ENCODE measurements at places on chromosomes 5 and 9.

DNA sequence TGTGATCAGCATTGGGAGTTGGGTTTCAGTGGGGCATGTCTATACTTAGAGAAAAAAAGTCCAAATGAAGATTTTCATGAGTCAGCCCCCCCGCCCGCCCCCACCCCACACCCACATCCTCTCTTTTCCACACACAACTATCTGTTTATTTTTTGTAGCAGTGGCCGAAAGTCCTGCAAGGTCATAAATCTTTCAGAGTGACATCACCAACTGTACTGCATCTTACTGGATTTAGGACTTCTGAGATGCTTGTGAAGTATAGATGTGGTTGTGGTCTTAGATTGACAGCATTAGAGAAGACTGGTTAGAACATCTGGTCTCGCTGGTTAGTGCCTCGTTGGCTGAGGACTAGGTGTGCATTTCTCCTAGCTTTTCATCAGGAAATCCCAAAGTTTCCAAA lies 7.3 kb upstream of the ROPN1L start:
- no peak for DNase-seq

GRCh38 chr9:128979111-128979510 lies 31.6 kb downstream of the NUP188 start:
- no peak for DNase-seq

DNA sequence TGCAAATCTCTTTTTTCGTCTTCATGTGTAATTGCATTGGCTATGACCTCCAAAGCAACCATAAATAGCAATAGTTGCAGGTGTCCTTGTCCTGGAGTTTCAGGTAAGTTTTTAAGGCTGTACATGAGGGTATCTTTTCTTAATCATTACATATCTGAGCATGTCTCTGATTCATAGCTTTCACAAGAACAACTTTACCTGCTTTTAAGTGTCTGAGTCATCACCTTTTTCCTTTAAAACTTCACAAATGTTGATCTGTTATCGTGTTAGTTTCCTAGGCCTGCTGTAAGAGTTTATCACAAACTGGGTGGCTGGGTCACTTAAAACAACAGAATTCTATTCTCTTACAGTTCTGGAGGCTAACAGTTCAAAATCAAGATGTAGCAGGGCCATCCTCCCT lies 13.8 kb downstream of the GARNL3 start:
- DNase-seq: no peak

DNA sequence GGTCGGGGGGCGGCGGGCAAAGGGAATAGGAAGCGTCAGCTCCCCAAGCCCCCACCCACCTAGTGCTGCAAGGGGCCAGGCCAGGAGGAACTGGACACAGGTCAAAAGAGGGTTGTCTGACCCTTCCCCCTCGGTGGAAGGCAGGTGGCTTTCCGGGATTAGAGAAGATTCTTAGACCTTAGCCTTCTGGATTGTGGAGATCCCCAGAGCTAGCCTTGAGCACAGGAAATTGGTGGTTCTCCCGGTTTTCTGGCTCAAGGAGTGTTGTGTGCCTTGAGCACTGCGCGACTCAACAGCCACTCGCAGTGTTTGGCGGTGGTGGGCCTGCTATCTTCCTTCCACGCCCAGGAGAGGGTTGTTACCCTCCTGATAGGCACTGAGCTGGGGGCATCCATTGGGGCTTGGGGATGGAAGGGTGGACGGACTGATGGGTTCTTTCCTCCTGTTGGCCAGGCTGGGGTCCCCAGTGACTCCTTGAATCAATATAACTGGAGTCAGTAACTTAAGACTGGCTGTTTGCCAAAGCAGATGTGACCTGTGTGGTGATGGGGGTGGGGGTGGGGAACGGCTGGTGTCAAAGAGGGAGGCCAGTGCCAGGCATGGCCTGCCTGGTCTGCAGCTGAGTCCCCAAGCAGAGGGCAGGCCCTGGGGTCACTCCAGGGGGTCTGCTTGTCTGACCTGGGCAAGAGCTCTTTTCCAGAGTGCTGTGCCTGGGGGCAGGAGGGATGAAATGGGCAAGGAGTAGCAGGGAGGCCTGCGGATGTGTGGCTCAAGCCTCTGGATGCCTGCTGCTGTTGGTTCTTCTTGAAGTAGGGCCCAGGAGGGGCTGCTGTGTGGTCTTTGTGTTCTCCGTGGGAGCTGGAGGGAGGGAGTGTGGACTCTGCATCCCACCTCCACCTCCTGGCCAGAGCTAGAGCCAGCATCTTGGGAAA lies 2.1 kb downstream of the FGF18 start:
- no peak for DNase-seq

DNA sequence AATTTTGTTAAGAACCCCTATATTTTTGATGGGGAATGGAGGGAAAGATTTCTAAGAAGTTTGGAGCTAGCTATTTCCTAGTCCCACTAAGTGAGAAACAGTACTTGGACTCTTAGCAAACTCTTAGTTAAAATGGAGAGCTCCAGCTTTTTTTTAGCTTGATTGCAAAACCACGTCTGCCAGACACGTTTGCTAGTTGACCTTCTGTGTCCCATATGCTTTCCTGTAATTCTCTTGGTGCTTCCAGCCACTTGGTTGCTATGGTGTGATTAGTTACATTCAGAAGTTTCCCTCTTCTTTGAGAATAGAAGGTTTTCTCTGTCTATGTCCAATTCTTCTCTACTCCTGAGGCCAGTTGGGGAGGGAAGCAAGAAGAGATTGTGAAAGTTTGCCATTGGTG lies 417.0 kb upstream of the TLE4 start:
- DNase-seq: no peak

GRCh38 chr9:113858282-113858681 lies 17.8 kb upstream of the ZNF618 start:
- no peak for DNase-seq

DNA sequence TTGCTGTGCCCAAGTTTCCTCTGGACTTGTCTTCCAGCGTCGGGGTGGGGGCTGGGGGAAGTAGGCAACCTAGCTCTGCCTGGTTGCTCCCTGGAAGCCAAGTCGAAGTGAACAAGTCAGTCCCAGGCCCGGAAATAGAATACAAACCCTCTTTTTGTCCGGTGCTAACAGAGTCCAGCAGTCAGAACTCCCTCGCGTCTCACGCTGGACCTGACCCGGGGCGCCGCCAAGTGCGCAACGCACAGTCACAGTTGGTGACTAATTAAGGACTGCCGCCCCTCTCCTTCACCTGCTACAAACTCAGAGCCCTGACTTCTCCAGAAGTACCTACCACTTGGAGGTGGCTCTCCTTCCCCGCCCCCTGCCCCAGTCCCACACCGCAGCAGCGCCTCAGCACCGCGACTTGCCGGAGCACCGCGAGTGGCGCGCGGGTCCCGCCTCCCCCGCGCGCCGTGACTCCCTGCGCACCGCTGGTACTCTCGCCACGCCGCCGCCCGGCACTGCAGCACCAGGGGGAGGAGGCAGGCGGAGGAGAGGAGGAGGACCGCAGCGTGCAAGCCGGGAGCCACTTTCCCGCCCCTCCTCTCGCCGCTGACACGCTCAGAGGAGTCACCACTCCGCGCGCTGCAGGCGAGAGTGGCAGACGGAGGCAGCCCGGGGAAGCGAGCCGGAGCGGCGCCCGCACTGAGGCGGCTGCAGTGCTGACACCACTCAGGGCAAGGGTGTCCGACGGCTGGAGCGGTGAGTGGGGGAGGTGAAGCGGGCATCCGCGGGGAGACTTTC lies at the start of gene SV2C:
Gene SV2C, plus strand, starts transcription at position 612 of the 783 bp plus-strand sequence. CDS start 48,368 bp downstream, outside the sequence.
- DNase-seq: no peak

GRCh38 chr5:65722575-65723403 lies 784 bp downstream of the NLN start:
- DNase-seq: peak; percentile 8

GRCh38 chr9:88583901-88584596 lies 49.1 kb downstream of the NXNL2 start:
- no peak for DNase-seq

DNA sequence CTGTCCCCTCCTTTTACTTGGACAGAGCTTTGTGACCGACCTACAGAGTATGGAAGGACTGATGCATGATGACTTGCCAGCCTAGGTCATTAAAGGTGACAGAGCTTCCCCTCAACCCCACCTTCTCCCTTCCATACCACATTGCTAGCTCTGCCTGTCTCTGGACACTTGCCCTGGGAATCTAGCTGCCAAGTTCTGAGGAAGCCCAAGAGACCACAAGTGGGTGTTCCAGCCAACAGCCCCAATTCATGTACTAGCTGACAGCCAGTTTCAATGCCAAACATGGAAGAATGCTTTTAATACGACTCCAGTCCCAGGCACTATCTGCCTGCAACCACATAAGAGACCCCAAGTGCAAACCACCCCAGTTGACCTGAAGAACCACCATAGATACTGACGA lies 477.1 kb downstream of the SPOCK1 start:
- no peak for DNase-seq

- no peak for DNase-seq
Observed at GRCh38 chr5:68456756-68457217, 241.2 kb downstream of the PIK3R1 start.

- DNase-seq: no peak
Observed at GRCh38 chr5:97070234-97070633, 72.2 kb downstream of the LIX1 start.

- no peak for DNase-seq
Observed at GRCh38 chr5:104977529-104977928, 1414.9 kb upstream of the NUDT12 start.

DNA sequence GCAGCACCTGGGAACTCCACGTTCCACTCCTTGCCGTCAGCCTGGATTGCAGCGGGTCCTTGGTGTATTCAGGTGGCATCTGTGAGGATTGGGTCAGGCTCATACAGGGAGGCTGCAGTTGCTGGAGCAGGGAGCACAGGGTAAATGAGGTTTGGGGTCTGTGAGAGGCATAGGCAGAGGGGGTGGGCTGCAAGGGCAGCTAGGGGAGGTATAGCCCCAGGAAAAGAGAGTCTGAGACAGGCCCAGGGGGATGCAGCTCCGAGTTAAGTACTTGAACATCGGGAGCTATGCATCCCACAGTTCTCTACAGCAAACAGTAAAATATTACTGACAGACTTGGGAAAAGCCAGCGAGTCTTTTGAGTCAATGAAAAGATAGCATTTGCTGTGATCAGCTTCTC lies 101.6 kb downstream of the TRIO start:
- no peak for DNase-seq

DNA sequence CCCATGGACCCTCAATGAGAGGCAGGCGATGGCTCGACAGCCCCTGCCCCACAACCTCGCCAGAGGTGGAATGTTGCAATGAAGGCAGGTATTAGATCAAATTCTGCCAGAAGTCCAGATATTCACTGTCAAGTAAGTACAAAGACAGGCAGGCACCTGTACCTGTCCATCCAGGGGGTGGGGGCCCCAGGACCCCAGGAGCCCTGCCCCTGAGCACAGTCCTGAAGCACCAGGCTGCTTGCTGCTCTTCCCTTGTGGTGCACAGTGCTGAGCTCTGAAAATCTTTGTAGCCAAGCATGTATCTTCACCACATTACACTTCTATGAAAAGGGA lies 26.2 kb upstream of the HMCN2 start:
- DNase-seq: no peak

- no peak for DNase-seq
Observed at GRCh38 chr5:54741711-54742110, 224.2 kb downstream of the SNX18 start.

- no peak for DNase-seq
Observed at GRCh38 chr5:180054226-180054625, 17.3 kb downstream of the RNF130 start.

DNA sequence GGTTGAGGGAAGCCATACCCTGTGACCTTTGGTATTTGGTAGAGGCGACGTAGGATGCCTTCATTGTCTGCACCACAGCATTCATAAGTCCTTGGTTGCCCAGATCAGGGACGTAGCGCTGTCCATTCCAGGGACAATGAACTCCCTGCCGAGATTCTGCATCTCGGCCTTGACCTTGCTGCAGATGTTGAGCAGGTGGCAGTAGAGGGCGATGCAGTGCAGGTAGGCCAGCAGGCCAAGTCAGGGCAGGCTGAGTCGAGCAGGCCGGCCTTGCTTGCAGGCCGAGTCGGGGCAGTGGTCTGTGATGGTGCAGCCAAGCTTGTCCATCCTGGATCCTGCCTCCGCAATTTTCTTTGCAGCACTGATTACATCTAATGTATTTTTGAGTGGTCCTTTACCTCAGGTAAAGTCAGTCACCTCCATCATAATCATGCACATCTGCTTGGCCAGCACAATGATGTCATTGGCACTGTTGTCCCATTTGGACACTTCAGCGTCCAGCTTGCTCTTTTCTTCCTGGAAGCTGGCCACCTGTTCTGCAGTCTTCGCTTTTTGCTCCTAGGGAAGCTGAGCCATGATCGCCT lies 93.4 kb upstream of the CCDC112 start:
- DNase-seq: no peak

DNA sequence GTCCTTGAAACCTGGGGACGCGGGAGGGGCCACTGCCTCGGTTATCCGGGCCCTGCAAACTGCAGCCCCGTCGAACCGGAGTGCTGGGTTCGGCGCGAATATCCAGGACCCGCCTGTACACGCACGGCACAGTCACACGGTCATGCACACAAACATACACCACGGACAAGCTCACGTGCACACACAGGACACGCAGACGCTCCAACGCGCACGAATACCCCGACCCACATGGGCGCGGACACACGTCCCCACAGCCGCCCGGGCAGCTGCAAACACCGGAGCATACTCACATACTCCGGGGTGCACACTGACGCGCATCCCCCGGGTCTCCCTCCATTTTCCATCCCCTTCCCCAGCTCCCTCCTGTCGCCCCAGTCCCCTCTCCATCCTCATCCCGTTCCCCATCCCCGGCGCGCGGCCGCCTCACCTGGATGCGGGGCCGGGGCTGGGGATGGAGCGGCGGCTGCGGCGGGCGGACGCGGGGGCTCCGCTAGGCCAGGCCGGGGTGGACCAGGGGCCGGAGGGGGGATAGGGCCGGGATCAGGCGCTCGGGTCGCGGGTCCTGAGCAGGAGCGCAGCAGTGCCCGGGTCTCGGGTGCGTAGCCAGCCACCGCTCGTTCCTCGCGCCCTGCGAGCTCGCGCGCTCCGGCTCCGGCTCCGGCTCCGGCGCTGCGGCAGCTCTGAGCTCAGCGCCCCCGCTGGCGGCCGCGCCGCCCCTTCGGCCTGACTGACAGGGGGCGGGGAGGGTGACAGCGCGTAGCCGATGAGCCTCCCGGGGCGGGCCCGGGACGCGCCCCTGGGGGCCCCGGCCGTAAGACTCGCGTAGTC lies at the start of the genes EIF4E1B and SNCB:
Gene EIF4E1B, plus strand, starts transcription at position 823 of the 828 bp plus-strand sequence. CDS start 12,113 bp downstream, outside the sequence.
Gene SNCB, minus strand, starts transcription at position 682 of the 828 bp plus-strand sequence. CDS start 880 bp downstream, outside the sequence.
- no peak for DNase-seq

DNA sequence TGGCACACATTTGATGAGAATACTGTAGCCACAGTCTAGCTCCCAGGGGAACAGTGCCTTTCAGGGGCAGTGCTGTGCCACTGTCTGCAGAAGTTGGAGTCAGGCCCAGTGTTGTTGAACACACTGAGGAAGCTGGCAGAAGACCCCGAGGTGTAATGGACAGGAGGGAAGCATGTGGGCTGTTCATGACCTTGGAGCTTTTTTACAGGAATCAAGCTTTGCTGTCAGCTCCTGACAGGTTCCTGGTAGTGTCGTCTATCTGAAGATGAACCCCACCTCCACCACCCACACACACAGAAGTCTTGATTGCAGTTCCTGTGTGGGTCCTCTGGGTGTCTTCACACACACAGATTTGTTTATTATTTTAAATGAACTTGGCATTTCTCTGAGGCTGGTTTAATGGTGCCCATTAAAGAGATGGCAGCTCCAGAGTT lies 40.3 kb upstream of the TNFAIP8 start:
- no peak for DNase-seq

GRCh38 chr5:57598756-57599155 lies 116.1 kb upstream of the ACTBL2 start:
- peak; percentile 70 for DNase-seq
